SK-N-MC (cell line): ENCODE measurements at places on chromosomes 1 and 21.

- DNase-seq: no peak
Measured at GRCh38 chr1:1302006-1302430, 5.7 kb downstream of the ACAP3 start.

DNA sequence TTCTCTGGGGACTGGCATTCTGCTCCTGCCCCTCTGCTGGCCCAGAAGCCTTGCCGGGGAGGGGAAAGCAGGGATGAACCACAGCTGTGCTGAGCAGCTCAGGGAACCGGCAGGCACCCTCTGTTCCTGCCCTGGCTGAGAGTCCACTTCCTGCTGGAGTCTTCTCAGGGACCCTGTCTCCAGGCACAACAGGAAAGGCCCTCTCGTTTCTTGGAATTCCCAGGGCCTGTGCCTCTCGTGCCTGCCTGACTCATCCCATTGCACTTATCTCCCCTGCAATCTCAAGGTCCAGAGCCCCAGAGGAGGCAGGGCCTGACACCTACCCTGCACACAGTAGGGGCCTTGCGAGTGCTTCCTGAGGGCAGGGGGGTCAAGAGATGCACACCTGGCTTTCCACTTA is 1.1 kb upstream of the EDN2 start:
- no peak for DNase-seq

GRCh38 chr1:247415423-247416361 is at the start of gene NLRP3:
NLRP3 (plus strand) TSS chr1:247416173; CDS start chr1:247418801, 2,628 bp downstream.
- DNase-seq: no peak

GRCh38 chr1:207754974-207755700 is 3.3 kb downstream of the CD46 start:
- DNase-seq: no peak

- DNase-seq: no peak
Measured at GRCh38 chr21:35034203-35034926, 14.7 kb downstream of the RUNX1 start.

- DNase-seq: no peak
Measured at GRCh38 chr1:89285745-89286380, 13.2 kb upstream of the GBP5 start.

DNA sequence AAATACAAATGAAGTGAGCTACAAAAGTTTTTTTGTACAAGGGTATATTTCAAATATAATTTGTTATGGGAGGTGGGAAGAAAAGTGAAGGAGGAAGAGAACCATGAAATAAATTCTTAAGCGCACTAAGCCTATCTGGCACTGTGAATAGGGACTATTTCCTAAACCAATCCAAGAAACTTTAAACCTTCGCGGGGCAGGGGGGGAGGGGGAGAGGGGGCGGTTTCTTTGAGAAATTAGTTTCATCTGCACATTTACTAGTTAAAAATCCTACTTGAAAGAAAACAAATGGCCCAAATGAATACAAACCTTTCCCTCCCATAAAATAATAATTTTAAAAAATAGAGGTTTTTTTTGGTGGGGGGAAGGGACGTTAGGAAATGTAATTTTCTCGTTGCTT is 364 bp downstream of the GOLPH3L start:
- DNase-seq: no peak

DNA sequence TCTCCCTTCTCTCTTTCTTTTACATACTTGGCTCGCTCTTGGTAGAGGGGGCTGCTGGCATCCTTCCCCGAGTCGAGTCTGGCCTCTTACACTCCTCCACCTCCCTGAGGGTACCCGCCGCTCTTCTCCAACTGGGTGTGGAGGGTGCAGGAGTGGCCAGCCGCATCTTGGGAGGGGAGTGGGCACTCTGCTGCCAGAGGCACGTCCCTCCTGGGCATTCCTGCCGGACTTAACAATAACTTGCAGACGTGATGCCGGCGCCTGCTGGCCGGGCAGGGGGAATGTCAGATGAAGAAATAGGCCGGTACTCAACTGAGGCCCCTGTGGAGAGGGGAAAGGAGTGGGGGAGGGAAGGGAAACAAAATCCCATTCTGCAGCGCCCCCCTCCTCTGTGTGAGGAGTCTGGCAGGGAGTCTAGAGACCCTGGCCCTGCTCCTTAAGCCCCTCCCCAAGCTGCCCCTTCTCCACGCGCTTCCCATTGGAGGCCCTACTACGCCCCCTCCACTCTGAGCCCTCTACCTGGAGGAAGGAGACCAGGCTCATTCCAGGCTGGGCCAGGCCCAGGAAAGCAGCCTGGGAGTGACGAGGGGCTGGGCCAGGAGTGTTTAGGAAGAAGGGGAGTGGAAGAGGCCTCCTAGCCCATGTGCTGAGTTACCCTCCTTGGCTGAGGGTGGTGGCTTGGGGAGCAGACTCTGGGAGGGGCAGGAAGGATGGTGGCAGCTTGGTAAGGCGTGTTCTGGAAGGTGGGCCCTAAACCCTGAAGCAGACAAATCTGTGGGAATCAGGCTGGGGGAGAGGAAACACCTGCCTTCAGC is 1.8 kb downstream of the ATP2B4 start:
- no peak for DNase-seq

DNA sequence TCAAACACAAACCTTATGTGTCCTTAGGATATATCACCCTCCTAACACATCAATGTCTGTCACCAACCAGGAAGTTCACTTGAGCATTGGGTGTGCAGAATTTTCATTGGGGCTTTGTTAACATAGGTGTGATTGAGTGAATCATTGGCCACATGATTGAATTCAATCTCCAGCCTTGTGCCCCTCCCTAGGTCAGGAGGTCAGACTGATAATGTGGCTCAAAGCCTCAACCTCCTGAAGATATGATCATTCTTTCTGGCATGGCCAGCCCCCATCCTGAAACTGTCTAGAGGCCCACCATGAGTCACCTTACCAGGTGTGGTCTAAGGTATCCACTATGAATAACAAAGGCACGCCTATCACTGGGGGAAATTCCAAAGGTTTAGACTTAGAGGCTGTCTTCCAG is 90.1 kb downstream of the PKN2 start:
- DNase-seq: no peak

- DNase-seq: no peak
Measured at GRCh38 chr1:64895500-64895899, 70.8 kb downstream of the JAK1 start.

DNA sequence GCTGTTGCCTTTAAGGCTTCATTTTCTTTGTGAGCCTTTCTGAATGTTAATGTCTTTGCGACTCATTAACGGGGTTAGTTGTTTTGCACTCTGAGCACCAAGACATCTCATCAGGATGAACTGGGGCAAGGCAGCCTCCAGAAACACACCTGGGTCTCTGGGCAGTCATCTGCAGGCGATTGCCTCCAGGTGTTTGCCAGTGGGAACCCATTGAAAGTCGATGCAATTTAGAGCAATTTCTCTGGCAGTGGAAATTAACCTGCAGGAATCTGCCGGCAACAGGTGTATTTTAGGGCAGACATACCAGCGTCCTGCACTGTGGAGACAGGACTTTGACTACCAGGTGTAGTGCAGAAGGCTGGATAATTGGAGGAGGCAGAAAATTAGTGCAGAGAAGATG is 661.0 kb upstream of the PTBP2 start:
- no peak for DNase-seq

- DNase-seq: no peak
Measured at GRCh38 chr1:160724465-160725242, 13.0 kb upstream of the CD48 start.

GRCh38 chr1:8677782-8678181 is 139.7 kb downstream of the RERE start:
- no peak for DNase-seq

- no peak for DNase-seq
Measured at GRCh38 chr1:235628316-235629005, 21.1 kb downstream of the GNG4 start.

- no peak for DNase-seq
Measured at GRCh38 chr21:22438428-22439086, 1440.3 kb downstream of the NCAM2 start.

DNA sequence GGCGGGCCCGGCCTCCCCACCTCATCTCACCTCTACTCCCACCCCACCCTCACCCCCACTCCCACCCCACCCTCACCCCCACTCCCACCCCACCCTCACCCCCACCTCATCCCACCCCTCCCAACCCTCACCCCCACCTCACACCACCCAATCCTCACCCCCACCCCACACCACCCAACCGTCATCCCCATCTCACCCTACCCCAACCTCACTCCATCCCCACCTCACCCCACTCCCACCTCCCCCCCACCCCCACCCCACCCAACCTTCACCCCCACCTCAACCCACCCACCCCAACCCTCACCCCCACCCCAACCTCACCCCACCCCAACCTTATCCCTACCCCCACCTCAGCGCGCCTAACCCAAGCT is 13.4 kb downstream of the A3GALT2 start:
- no peak for DNase-seq

DNA sequence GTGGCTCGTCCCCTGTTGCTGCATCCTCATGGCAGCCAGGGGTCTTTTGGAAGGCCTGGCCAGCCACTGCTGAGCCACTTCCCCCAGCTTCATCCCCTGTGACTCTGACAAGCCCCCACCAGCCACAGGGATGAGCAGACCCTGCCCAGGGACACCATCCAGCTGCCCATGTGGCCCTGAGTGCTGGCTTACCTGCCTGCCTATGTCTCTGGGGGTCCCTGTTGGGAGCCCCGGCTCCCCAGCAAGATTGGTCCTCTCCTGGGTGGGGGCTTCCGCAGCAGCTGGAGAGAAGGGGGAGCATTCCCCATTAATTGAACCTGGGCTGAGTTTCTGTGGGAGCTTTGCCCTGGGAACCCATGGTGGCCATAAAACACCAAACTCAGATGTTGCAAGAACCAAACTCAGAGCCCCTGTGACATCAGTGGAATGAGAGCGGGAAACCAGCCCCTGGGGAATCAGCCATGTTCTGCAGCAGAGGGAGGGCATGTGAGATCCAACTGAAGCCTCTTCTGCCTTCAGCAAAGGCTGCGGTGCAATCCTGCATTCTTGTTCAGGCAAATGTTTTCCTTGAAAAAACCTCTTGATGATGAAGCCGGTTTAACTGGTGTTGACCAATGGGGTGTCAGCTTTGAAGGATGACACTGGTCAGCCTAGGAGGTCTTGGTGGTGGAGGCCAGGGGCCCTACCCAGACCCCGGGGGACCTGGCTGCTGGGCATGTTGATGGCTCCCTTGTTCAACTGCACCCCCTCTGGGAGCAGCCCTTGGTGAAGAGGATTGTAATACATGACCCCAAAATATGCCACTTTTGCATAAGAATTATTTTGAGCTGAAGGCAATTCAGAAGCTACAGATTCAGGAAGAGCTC is 28.3 kb upstream of the COL18A1 start:
- no peak for DNase-seq

GRCh38 chr1:202270871-202271326 is 70.8 kb downstream of the UBE2T start:
- DNase-seq: no peak

DNA sequence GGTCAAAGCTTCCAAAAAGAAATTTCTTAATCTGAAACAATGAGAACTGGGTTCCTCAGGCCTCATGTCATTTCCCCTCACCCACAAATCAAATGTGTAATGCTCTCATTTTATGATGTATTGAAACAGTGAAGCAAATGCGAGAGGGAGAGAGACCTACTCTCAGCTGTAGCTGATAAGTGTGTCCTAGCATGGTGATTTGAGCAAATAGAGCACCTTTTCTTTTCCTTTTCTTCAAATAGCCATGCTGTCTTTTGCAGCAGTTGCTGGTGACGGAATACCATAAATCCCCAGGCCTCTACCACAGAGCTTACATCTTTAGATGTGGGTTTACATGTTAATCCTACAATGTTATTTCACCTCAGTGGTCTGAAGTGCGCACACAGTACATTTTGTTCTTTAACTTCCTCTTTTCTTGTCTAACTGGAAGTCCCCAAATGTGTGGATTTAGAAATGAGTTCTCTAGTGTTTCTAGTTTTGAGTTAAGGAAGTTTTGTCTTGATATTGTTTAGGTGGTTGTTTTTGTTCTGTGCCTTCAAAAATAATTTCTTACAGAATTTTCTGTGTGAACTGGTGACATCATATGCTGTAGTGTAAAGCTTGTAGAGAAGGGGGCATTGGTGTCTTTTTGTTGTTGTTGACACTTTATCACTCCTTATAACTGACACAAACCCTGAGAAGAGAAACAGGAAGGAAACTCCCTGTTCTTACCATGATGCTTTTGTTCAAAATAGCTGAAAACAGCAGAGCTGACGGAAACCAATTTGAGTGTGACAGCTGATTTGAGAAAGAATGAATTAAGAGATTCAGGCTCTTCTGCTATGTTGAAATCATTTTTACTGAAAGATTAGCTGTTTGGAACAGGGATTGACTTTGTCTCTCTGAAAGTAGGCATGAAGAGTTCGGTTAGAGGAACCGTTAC is 12.2 kb downstream of the SMAP2 start:
- DNase-seq: no peak

GRCh38 chr1:110982320-110982719 is 18.6 kb upstream of the LRIF1 start:
- DNase-seq: no peak

- no peak for DNase-seq
Measured at GRCh38 chr1:74641876-74642275, 31.7 kb downstream of the ERICH3 start.

DNA sequence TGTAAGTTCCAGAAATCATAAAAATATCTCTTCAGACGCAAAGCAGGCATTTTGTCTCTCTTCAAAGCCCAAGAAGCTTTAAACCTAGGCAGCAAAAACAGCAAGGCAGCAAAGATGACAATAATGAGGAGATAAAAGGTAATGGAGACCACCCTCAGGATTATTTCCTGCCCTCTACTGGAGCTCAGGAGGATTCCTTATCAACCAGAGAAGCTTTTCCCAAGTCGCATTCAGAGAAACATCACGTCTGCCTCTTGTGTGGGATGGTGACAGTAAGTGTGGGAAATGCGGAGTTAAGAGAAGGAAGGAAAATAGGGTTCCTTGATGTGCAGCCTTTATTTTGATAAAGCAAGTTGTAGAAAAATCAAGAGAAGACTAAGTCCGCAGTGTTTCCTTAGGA is 365.8 kb downstream of the RGS7 start:
- no peak for DNase-seq

GRCh38 chr1:189958756-189959155 is 518.9 kb downstream of the BRINP3 start:
- DNase-seq: no peak

DNA sequence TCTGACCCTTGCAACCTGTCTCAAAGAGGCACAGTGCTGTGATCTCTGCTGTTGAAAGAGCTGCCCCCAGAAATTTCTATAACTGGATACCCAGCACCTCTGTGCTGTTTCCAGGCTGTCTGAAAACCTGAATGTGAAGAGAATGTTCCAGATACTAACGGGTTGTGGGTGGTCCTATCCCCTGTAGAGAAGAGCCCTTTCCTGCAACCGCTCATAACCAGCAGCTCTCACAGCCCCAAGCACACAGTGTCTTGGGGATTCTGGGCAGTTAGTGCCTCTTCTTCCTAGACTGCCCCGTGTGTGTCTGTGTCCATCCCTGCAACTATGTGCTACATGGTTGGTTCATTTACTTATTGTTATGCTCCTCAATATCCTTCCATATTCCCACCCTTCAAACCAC is 104.5 kb downstream of the SUSD4 start:
- no peak for DNase-seq
